ENCODE measurements at places on chromosomes 5 and 9.

- DNase-seq: no peak
Measured at GRCh38 chr5:111063709-111064322, 7.7 kb upstream of the TSLP start.

DNA sequence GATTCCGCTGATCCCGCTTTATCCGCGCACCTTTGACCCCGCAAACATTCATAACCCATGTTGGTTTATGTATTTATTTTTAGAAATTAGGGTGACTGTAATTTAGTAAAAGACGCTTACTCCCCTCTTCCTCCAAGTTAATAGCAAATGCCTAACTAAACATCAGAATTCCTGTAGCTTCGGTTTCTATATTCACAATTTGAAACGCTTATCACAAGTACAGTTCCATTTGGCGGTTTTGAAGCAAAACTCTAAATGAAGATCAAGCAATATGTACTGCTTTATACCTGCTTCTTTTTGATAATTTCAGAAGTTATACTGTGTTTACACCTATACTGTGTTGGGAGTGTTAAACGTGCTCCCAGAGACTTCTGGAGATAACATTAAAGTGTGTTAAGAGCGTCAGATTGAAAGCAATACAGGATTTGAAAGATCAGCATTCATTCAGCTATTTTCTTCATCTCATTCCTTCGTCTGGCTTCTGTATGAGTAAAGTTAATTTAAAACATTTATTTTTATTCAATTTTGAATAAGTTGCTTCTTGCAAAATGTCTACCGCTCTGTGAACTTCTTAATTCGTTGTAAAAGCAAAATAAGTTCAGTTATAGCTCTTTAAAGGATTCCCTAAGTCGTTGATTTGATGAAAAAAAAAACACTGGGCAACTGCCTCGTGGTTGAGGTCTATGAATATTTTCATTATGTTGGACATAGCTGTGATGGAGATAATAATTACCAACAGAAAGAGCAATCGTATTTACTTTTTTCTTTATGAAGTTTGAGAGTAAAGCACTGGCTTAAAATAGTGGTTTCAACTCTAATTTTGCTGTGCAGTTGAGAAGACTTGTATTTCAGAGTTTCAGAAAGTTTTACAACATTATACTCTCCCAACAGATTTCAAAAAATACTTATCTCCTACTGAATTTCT lies 2.5 kb downstream of the PRDM6 start:
- no peak for DNase-seq

GRCh38 chr9:133499132-133499891 lies 20.4 kb upstream of the SLC2A6 start:
- DNase-seq: no peak

DNA sequence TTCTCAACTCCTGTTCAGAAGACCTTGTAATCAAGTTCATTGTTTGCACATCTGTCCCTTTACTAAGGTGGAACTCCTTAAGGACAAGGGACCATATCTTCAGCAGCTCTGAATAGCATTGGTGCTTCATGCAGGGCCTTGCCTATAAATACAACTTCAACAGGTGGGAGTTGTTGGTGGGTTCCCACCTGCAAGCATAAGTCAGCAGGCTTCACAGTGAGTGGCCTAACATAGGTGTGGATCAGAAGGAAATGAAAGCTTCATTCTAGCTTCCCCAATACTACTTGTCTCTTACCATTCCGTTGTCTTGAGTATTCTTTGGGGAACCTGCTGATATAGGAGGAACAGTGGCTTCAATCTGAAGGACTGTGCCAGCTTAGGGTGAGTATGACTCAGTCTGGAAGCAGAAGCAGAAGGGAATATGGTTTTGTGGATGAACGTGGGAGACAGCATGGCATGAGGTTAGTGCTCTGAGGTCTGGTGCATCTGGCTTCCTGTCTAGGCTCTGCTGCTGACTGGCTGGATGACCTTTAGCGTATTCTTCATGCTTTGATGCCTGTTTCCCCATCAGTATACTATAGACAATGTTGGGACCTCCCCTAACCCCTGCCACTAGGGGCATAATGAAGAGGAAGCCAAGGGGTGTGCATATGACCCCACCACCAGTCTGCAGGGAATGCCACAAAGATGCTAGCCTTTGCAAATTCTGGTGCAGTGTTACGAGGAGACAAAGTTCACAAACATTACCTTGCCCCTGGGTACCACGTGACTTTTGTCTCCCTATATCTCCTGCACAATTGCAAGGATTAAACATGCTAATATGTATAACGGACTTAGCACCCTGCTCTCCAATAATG lies 192.3 kb downstream of the PALM2AKAP2 start:
- no peak for DNase-seq

GRCh38 chr5:165425594-165425993 lies 1920.2 kb downstream of the MAT2B start:
- no peak for DNase-seq

Measured in stimulated activated CD8-positive, alpha-beta memory T cell treated with anti-CD3 and anti-CD28 coated beads, Interleukin-15, amount 100 ng/mL, for 4 hours (primary cell).